ENCODE measurements at places on chromosomes 6 and 20. TPM values are rescaled to one million over a fixed set of nuclear protein-coding genes. Genes with fewer than 3 reads are reported as not detected.

MUCL3 gene
- total RNA-seq: not detected

ZFAND3 gene
- 32.6 TPM for total RNA-seq

VGLL2 gene
- total RNA-seq: not detected

VSTM2L gene
- total RNA-seq: 2.5 TPM

CNKSR3 gene
- total RNA-seq: 13.3 TPM

REV3L gene
- total RNA-seq: 30.5 TPM
